Muscle of arm (tissue), 14 donors: ENCODE measurements at places on chromosomes 13 and 19.

DNA sequence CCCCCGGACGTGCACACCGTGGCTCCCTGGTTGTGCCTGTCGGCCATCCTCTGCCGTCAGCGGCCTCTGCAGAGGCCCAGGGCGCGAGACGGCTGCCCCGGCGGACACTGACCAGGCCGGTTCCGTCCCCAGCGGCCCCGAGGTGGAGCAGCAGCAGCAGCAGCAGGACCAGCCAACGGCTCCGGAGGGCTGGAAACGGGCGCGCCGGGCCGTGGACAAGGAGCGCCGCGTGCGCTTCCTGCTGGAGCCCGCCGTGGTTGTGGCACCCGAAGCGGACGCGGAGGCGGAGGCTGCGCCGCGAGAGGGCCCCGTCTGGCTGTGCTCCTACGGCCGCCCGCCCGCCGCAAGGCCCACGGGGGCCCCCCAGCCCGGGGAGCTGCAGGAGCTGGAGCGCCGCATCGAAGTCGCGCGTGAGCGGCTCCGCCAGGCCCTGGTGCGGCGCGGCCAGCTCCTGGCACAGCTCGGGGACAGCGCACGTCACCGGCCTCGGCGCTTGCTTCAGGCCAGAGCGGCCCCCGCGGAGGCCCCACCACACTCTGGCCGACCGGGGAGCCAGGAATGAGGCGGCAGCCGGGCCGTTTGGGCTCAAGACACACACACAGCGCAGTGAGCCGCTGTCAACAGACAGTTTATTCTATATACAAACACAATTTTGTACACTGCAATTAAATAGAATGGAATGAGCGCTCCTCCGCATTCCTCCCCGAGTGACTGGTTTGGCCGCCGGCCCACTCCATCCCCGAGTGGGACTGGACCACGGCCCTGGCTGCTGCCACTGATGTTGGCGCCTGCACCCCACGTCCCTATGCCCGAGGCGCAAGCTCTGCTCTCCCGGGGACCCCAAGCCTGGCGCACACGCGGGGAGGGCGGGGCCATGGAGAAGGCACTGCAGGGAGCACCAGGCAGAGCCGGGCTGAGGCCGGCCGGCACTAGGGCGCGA, 9.1 kb downstream of the GRIN3B start:
- no peak for DNase-seq

- no peak for DNase-seq
These were observed 43.7 kb downstream of the NUMBL start for GRCh38 chr19:40646743-40647254.

GRCh38 chr13:77579959-77580358, 44.5 kb downstream of the SCEL start:
- no peak for DNase-seq

DNA sequence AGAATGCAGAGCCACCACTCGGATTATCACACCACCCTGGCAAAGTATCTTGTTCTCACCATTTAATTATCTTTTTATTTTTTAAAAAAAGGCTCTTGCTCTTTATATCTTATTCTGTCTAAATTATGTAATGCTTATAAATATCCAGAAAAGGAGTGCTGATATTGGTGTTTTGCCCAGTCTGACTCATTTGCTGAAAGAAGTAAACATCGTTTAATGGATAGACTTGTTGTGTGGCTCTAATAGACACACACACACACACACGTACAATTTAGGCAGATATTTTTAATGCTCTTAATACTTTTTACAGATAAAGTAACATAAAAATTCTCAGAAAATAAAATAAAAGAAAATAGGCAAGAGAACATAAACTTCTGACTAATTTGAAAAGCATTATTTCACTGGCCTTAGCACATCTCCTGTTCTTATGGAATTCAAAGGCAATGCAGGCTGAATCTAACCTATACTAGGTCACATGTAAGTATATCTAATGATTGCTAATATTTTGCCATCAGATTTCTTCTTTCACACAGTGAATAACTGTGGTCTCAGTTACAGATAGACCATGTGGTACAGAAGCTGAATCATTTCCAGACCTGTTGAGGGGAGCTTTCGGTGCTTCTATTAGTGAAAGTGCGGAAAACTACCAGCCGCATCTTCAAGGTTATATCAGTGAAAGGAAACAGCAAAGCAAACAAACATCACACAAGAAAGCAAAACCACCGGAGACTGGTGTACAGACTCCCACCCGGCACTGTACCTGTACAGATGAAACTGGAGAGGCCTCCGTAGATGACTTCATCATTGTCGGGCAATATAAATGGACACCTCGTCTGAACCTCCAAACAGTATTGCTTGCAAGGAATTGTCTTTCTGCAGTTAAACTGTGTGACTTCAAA, 642.1 kb upstream of the ARGLU1 start:
- DNase-seq, result no peak

DNA sequence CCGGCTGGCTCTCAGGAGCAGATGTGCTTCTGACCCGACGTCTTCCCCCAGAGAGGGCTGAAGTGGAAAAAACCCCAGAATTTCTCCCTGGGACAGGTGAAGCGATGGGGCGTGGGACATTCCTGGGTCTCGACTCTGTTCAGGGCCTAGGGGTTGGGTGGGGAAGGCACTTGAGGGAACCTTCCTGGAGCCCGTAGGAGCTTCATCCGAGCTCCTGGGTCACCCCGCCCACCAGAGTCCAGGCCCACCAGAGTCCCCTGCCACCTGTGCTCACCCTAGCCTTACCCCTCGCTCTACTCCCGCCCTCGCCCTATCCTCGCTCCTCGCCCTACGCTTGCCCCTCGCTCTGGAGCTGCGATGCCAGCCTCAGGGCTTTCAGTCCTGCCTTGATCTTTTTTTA, 23.2 kb downstream of the EPN1 start:
- no peak for DNase-seq
